ENCODE measurements at places on chromosomes 16 and 17.

DNA sequence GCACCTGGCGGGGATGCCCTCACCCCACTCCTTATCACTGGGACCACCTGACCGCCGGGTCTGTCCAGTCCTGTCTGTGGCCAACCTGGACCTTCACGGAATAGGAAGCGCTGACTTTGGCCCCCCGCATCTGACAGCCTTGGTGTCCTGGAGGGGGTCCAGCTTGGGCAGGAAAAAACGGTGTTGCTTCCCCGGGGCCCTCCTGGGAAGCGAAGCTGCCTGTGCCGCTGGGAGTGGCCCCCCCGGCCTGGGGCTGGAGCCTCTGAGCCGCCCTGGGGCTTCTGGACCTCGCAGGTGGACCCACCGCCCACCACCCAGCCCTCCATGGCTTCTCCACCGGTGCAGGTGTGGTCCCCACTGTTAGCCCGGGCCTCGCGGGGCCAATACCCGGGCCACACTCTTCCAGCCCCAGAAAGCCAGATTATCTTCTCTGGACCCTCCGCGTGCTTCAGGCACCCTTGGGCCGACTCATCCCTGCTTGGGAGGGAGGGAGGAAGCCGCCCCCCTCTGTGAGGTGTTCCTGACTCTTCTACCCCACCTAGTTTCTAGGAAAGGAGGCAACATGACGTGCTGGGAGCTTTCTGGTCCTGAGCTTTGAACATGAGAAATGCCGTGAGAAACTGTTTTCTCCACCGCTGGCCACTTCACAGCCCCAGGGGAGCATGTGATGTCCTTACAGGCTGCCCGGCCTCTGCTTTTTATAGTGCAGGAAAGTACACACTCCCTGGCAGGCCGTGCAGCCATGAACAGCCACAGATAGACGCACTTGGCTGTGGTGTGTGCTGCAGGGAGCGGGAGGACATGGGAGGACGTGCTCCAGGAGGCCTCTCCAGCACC lies 1.1 kb downstream of the C1QTNF1 start:
- no peak for DNase-seq

- peak; percentile 33 for DNase-seq
Observed at GRCh38 chr16:67170949-67171649, 761 bp downstream of the NOL3 start.

DNA sequence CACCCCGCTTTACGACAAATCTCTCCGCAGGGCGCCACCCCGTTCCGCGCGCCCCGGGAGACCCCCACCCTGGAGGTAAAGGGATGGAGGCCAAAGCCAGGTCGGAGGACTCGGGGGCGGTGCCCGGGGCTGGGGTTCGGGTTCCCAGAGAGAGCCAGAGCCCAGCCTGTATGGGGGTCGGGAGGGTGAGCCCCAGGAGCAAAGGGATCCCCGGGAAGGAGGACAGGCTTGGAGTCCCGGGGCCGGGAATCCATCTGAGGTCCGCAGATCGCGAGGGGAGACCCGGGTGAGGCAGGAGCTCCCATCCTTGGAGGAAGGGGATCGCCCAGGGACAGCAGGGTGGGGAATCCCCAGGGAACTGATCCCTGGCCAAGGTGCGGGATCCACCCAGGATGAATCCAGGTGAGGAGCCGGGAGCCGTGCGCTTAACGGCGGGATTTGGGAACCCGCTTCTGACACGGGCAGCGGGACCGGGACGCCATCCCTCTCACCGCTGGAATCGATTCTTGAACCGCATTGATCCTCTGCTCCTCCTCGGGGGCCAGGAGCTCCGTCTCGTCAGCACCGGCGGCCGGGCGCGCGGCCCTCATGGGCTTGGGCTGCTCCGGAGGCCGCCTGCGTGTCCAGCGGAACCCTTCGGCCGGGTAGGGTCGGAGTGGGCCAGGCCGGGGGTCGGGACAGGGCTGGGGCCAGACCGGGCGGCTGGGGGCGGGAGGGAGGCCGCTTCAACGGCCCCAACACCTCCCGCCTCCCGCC lies at the start of gene MMD:
TSS of gene MMD (minus strand) at position 657 of the 756 bp plus-strand sequence. CDS start at position 517, 140 bp downstream.
- DNase-seq, result no peak

DNA sequence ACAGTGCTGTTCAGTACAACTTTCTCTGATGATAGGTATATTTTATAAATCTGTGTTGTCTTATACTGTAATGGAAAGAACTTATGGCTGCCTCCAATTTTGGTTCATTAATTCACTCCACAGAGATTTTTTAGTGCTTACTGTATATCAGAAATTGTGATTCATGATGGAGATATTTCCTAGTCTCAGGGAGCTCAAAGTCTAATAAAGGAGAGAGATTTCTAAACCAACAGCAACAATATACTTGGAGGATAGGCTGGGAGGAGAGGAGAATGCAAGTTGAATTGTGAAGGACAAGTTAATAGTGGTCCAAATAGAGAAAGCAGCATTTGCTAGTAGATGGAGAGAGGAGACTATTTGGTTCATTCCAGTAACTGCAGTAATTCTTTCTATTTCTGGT lies 63.5 kb downstream of the TANC2 start:
- peak; percentile 41 for DNase-seq
